Activated naive CD4-positive, alpha-beta T cell treated with anti-CD3 and anti-CD28 coated beads for 36 hours (primary cell): ENCODE measurements at places on chromosomes 5 and 9.

DNA sequence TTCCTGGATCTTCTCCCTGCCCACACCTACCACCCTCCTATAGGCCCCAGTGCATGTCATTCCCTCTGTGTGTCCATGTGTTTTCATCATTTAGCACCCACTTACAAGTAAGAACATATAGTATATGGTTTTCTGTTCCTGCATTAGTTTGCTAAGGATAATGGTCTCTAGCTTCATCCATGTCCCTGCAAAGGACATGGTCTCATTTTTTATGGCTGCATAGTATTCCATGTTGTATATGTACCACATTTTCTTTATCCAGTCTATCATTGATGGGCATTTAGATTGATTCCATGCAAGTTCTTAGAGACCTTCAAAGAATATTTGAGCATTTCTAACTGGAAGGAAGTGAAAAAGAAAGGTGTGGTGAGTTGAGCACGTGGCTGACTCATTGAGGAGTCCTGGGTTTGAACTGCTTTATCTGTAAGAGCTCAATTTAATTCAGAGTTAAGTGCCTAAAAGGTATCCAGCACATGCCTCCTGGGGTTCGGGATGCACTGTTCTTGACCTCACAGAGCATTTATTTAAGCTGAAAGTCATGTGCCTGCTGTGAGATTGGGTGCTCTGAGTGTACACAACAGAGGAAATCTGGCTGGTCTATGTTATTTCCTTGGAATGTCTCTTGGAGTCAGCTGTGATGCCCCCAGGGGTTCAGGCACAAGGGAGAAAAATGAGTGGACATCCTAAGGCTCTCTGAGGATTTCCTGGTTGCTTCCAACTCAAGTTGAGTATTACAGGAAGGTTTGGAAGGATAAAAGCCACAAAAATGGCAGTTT lies 56.4 kb downstream of the SH3GL2 start:
- DNase-seq, result no peak

DNA sequence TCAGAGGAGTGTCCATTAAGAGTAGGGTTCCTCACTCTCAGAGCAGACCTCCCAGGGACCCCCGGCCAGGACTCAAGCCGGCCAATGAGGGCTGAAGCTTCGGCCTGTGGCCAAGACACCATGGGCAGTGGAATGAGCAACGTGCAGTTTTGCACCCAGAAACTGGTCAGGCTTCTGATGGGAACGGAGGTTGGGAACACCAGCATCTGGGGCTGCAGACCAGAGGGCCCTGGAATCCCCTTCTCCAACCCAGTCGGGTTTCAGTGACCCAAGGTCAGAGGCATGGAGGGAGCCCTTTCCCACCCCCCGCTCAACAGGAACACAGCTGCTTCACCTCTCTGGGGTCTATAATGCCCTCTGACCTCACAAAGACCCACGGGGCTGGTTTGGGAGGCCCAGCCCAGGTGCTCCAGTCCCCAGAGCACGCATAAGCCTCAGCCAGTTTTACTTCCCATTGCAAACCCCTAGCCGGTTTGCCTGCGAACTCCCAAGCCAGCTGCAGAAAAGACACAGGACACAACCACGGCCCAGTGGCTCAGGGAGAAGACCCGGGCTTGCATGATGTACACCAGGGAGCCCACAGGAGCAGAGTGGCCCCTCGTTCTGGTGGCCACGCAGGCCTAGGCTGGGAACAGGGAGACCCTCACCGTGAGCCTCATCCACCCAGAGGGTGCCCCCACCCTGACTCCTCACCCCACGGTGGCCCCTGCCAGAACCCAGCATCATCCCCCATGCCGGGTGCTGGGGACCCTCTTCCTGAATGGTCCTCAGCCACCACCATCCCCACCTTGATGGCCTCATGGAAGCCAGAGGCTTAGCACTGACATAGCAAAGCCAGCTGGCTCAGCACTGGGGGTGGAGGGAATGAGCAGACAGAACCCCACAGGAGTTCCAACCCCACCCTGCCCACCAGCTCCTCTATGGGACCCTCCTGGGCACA lies 30.6 kb downstream of the VAV2 start:
- no peak for DNase-seq

DNA sequence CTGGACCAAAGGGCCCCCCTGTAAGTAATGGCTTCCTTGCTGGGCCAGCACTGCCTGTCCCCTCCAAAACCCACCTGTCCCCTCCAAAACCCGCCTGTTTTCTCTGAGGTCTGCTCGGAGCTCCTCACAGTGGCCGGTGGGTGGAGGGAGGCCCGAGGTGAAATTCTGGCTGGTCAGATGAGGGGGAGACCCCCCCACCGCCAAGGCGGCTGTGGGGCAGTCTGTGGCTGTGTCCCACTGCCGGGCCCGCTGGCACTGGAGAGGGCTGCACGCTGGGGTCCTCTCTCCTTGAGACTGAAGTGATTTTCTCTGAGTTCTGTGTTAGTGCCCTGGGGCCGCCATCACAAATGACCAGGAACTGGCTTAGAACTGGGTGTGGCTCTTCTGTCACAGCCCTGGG lies 83.7 kb upstream of the FCN2 start:
- no peak for DNase-seq

DNA sequence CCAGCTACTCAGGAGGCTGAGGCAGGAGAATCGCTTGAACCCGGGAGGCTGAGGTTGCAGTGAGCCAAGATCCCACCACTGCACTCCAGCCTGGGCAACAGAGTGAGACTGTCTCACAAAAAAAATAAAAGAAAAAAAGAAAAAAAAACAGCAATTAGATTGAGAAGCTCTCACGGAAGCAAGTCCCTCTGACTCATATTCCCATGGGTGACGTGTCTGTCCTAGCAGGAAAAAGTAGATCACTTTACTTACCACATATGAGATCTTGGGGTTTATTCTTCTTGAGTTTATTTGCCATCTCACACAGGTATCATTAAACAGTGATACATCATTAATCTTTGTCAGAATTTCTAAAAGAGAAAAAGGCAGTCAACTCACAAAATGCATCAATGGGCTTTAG lies 62.6 kb downstream of the SUSD1 start:
- DNase-seq, result no peak

- DNase-seq, result no peak
Measured at GRCh38 chr5:172903790-172904189, 55.4 kb upstream of the RPL26L1 start.

DNA sequence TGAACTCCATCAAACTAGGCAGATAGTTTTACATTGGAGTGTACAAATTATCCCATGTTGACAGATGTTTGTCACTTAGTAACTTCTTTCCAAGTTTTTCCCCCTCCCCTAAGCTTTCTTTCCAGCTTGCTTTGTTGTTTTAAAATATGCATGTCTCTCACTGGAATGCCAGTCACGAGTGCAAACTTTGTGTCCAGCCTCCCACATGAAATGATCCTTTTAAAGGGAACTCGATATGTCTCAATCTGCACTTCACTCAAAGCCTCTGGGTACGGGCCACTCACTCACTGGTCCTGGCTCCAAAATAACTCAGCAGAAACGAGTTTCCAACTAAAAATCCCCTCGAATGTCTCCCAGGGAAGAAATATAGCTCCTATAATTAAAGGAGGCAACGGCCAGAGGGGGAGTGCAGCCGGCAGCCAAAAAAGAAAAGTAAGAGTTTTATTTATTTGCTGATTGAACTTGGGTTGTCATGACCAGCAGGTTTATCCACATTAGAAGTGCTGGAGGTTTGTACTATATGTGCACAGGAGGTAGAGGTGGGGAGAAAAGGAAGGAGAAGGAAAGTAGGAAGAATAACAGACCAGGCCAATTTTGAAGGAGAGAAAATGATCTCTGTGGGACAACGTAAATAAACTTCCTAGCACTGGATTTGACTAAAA lies 17.5 kb downstream of the NR2F1 start:
- DNase-seq, result no peak

GRCh38 chr9:98967680-98968079 lies 24.0 kb downstream of the COL15A1 start:
- DNase-seq, result no peak

DNA sequence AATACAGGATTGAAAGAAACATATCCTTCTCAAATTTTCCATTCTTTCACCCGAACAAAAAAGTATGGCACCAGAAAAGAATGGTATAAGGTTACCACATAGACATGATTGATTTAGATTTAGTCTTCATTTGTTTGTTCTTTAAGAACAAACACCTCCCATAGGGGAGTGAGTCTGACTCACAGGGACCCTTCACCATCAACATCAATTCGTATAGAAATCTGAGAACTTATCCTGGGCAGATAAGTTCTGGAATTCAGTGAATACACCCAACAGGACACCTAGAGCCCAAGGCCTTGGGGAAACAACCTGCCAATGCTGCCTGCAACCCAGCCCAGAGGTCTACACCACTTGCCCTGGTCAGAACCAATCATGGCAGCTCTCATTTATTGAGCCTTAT lies 46.2 kb downstream of the LHFPL2 start:
- no peak for DNase-seq

DNA sequence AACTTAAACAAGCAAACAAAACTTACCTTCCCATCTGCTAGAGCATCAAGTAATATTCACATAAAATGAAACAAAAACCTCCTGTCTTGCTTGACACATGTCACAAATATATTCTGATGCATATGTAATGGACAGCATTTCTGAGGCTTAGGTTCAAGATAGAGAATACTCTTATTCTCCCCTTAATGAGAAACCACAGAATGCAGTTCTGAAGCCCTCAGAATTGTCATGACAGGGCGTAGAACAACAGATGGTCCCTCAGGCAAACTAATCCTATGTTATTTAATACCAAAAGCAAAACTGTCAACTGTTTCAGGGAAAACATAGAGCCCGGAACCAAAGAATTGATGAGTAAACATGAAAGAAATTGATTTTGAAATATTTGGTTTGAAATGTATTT lies 229.9 kb upstream of the RIOK2 start:
- no peak for DNase-seq

GRCh38 chr9:136695435-136695895 lies 8.2 kb upstream of the AGPAT2 start:
- no peak for DNase-seq

DNA sequence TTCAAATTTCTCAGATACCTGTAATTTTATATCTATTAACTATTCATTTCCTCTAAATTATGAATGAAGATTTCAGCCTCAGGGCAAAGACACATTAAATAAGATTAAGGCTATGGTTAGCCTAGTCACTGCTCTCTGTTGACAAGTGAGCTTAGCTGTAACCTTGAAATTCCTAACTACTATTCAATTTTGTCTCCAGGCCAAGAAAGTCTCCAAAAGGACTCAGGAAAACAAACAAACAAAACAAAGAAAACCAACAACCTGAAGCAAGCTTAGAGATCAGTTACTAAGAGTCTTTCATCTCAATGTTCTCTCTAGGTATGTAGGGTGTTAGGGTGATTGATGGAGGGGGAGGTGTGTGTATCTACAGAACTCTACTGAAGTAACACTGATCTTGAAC lies 9.6 kb upstream of the CTNNAL1 start:
- DNase-seq, result no peak

- DNase-seq, result no peak
Measured at GRCh38 chr5:170387775-170388639, 1.2 kb downstream of the KCNMB1 start.
